Daoy (cell line): ENCODE measurements at places on chromosomes 7 and 10. TPM values are rescaled to one million over a fixed set of nuclear protein-coding genes. Genes with fewer than 3 reads are reported as not detected.

Gene TBXAS1
- 4.5 and 6.3 TPM in 2 replicates for total RNA-seq

Gene NKX1-2
- not detected in 2 replicates for total RNA-seq

Gene GNGT1
- total RNA-seq = not detected in 2 replicates

Gene OR2A42
- not detected in 2 replicates for total RNA-seq

Gene AEBP1
- not detected in 2 replicates for total RNA-seq

Gene SFXN2
- total RNA-seq = 0.89 and 5.5 TPM in 2 replicates

Gene KIAA1217
- total RNA-seq = 3.6 and 4.3 TPM in 2 replicates

Gene FKBP9
- 68.6 and 85.4 TPM in 2 replicates for total RNA-seq

Gene PIP
- not detected in 2 replicates for total RNA-seq

Gene NUPR2
- not detected in 2 replicates for total RNA-seq

Gene SKIDA1
- total RNA-seq = 0.29 and 1.3 TPM in 2 replicates

Gene GPR15LG
- total RNA-seq = not detected in 2 replicates

Gene HMX2
- 1.1 and 1.3 TPM in 2 replicates for total RNA-seq

Gene PPP1R3C
- 0.54 and 0.74 TPM in 2 replicates for total RNA-seq

Gene SPDYE5
- not detected in 2 replicates for total RNA-seq

Gene PAPOLB
- total RNA-seq = not detected in 2 replicates

Gene TMEM184A
- 1.7 and 5.9 TPM in 2 replicates for total RNA-seq

Gene FAM180A
- total RNA-seq = not detected in 2 replicates

Gene GPR85
- total RNA-seq = 1.4 and 3.4 TPM in 2 replicates

Gene LRRC17
- total RNA-seq = 88.4 and 107 TPM in 2 replicates

Gene PPP1R17
- total RNA-seq = not detected in 2 replicates

Gene ZCCHC24
- 3.0 and 4.3 TPM in 2 replicates for total RNA-seq

Gene CHAT
- not detected in 2 replicates for total RNA-seq

Gene HABP2
- not detected in 2 replicates for total RNA-seq

Gene FZD8
- 10.5 and 11.1 TPM in 2 replicates for total RNA-seq

Gene GHRHR
- total RNA-seq = not detected in 2 replicates

Gene EEPD1
- 6.1 and 10.7 TPM in 2 replicates for total RNA-seq

Gene RASSF4
- total RNA-seq = 0.57 and 2.2 TPM in 2 replicates

Gene OR2A12
- total RNA-seq = not detected in 2 replicates

Gene ZNF804B
- not detected in 2 replicates for total RNA-seq

Gene LMOD2
- total RNA-seq = not detected in 2 replicates
